H9 (cell line): ENCODE measurements at places on chromosomes 11 and 22.

DNA sequence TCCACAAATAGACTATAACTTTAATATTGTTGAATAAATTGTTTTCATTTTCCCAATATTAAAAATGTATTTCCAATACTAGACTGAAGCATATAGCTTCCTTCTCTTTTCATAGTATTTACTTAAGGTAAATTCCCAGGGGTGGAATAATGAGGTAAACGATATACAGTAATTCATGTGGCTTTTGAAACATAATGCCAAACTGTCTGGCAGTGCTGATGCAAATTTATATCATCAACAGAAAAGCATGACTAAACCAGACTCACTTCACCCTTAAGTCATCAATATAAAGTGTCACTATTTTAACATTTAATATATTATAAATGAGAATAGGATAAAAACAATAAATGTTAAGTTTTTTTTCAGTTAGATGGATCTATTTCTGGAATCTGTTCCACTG lies 13.6 kb downstream of the C2CD3 start:
- no peak for DNase-seq

DNA sequence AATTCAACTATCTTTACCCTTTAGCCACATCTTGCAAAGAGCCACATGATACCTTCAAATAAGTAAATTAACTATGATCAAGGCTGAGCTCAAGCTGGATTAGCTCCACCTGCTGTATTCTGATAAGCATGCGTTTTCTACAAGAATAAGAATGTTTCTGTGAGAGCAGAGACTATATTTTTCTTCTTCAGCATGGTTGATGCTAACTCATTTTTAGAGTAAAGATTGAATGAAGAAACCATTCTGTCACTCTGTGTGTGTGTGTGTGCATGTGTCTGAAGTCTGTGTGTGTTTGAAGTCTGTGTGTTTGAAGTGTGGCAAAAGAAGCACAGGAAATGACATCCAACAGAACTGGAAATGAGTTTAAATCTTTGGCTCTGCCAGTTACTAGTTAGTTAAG lies 12.0 kb upstream of the LAYN start:
- no peak for DNase-seq

DNA sequence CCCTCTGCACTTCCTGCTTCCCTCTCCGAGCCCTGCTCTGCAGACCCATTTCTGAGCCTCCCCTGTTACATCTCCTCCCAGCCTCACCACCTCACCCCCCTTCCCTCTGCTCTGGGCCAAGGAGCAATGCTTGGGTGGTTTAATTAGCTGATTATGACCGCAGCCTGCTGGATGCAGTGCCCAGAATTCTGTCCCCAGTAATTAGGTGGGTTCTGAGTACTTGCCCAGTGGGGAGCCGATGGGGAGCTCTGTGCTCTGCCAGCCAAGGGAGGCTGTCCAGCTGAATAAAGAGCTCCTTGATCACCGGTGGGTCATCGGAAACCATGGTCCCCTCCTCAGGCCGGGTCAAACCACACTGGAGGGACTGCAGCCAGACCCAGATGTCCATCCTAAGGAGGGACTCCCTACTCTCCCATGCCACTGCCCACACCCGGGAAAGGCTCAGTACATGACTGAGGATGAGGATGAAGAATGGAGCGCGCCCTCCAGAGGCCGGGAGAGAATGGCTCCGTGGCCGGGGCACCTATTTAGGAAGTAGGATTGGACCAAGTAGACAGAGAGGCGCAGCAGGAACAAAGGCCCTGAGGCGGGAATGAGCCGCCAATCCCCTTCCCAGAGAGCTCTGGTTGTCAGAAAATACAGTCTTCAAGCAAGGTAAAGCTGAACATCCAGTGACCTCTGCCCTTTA lies 9.1 kb downstream of the ARRB1 start:
- DNase-seq: no peak

DNA sequence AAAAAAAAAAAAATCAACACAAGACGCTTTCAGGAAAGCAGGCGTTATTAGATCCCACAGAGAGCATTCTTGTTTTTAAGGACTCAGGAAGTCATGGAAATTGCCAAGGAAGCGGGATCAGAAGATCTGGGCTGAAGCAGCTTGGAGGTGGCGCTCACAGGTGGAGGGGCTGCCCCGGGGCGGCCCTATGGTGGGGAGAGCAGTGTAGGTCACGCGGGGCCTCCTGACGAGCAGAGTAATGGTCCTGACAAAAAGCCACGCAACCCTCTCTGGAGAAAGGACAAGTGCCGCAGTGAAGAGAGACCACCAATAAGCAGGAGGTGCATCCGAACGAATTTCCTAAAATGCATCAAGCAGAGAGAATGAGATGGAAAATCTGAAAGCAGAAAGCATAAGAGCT lies 407.0 kb downstream of the BRD1 start:
- DNase-seq: no peak

- DNase-seq: no peak
Observed at GRCh38 chr11:40924915-40925314, 534.5 kb downstream of the LRRC4C start.

GRCh38 chr22:31086703-31087330 lies 5.7 kb downstream of the SMTN start:
- no peak for DNase-seq

DNA sequence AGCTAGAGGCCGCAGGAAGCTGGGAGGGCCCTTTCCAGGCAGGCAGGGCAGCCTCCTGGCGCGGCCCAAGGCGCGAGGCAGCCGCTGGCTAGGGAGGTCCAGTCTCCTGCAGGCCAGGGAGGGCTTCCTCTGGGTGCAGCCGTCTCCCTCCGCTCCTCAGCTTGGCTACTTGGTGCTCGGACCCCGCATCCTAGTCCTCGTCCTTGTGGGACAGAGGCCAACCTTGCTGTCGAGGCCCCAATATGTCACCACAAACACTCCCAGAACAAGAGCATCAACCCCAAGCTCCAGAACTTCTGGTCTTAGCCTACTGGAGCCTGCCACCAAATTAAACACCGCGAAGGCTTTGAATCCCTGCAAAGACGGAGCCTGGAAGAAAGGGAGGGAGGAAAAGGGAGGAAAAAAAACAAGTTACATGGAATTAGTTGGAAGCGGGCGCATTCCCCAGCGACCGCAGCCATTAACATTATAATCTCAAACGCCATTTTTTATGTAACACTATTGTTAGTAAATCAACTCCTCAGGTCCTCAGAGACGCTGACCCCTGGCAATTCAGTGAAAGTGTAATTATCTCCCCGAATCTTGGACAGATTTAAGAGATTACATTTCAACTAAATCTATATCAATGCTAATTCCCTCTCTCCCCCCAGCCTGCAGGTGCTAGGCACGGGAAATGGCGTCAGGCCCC lies 12.7 kb upstream of the PAX6 start:
- peak; percentile 68 for DNase-seq

DNA sequence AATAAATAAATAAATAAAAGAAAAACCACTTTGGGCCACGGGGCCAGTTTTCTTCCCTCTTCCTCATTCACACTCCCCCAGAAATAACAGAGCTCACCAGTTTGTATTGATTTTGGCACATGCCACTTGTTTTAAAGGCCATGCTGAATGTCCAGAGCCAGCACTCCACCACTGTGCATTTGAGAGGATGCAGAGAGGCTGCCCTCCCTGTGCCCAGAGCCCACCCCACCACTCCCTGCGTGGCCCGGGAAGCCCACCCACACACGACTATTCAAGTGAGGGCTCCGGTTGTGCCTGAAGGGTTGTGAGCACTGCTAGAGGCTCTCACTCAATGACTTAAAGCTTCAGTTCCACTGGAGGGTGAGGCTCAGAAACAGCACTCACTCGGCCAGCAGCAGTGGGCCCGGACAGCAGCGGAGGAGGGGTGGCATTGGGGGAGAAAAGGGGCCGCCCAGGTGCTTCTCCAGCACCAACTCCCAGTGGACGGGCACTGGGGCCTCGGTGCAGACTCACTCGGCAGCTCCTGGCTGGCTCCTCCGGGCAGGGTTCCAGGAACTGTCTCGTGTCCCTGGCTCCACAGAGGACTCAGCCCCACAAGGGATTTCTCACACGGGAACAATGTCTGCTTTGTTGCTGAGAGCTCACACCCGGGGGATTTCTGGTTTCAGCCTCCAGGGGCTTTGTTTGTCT lies 112.7 kb downstream of the SHANK2 start:
- DNase-seq: no peak

DNA sequence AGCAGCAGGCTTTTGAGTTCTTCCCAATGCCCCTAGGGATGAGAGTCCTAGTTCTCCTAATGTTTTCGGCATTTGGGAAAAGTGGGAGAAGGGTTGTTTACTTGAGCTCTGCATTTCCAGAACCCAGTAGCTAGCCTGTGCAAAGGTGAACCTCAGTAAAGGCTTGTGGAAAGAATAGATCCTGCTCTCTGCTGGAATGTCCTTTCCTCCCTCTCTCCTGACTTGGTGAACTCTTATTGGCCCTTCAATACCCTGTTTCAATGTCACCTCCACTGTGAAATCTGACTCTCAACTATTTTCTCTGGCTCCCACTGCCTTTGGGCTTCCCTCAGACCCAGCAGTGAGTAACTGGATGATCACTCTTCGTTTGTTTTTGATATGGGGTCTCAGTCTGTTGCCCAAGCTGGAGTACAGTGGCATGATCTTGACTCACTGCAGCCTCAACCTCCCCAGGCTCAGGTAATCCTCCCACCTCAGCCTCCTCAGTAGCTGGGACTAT lies 2.4 kb upstream of the UVRAG start:
- DNase-seq: no peak

DNA sequence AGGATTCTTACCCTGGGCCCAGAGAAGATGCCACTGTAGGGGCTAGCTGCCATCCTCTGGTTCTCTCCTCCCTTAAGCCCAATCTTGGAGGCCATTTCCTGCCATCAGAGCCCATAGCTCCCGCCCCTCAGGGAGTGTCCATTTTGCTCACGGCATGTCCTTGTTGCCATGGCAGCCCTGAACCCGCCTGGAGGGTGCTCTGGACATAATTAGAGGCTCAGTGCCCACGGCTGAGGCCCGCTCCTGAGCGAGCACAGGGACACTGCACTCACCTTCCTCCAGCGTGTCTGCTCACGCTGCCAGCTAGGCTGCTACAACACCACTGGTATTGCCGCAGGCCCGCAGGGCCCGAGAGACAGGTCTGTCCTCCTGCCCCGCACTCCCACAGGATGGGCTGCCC lies 11.1 kb upstream of the SUSD2 start:
- no peak for DNase-seq
